NCI-H774 (cell line): ENCODE measurements at places on chromosomes 6 and 20.

- no peak for DNase-seq
Observed at GRCh38 chr6:52840763-52841585, at the start of gene GSTA5. TSS of gene GSTA5 (minus strand) at chr6:52840813.

DNA sequence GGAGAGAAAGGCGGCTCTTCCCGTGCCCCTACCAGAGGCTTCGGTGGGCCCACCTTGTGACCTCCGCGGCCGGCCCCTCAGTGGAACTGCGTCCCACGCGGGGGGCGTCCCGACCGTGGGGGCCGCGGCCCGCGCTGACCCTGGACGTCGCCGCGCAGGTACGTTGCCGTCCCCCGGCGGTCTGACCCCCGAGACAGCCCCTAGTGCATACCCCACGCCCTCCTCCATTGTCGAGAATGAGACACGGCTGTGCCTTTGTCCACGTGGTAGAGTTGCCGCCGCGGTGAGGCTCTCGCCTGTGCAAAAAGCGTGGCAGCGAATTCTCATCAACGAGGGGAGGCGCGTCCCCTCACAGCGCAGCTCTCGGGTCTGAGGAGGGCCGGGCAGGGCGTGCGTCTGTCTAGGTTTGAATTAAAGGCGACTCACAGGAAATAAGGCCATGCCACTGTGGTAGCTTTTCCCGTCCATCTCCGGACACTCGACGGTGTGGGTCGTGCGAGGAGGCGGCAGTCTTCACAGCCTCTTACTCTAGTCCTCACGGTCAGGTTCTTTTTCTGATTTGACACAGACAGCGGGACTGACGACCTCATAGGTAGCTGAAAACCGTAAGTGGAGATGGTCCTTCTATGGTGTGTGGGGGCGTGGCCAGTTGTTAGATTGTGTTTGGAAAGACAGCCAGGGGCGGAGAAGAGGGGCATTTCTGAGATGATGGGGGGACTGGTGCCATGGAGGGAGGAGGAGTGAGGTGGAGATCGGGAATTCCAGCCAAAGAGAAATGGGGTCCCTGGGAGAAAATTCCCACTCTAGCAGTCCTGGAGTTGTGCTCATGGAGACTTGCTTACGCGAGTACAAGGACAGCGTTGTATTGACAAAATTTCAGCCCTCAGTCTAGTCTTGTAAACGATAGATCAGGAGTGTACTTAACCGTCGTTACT is 580 bp downstream of the NXT1 start:
- no peak for DNase-seq

GRCh38 chr6:117034971-117035370 is 157.9 kb downstream of the RFX6 start:
- DNase-seq: no peak

DNA sequence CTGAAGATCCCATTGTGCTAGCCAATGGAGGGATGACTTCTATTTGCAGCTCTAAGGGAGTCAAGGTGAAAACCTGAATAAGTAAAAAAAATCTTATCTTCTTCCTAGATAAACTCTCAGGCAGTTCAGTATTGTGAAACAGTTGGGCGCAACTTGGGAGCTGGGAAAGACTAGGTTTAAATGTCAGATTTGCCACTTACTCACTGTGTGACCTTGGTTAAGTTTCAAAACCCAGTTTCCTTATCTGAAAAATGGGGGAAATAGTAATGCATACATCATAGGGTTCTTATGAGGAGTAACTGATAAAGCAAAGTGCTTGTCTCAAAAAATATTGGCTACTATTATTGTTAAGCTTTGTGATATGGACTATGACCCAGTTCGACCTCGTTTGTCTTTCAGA is 88.8 kb downstream of the CD83 start:
- no peak for DNase-seq

- DNase-seq: peak; percentile 78
Observed at GRCh38 chr20:63628246-63628975, 1.5 kb upstream of the GMEB2 start.

GRCh38 chr20:29689411-29690225 is 1567.8 kb upstream of the DEFB115 start:
- DNase-seq: peak; percentile 43

DNA sequence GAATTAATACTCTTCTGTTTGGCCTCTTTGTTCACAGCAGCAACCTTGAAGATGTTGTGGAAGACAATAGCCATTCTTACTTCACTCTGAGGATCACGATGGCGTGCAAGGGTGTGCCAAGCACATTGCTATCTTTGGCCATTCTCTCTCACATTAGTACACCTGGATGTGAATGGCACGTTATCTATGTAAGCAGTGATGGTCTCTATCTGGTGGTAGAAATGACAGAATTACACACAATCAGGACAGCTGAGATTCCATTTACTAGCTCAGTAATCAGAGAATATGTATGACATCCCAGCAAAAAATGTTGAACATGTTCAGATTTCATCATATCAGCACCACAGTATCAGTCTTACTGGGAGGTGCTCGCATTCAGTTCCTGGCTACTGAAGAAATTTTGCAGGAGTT is 116.2 kb downstream of the LCA5 start:
- DNase-seq: no peak

- DNase-seq: no peak
Observed at GRCh38 chr6:67285770-67286495, 1349.1 kb upstream of the ADGRB3 start.

DNA sequence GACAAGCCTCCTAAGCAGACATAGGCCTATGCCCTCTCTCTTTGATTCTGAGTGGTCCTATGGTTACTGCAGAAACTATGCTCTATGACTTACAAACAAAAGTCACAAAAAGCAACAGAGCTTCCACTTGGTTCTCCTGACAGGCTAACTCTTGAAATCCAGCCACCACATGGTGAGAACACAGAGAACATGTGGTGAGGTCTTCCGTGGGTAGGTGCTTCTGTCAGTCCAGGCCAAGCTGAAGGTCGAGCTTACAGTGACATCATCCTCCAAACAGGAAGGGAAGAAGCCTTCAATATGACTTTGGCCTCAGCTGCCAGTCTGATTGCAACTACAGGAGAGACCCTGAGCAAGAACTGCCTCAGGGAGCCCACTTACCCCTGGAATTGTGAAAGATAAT is 265.5 kb downstream of the TBX18 start:
- DNase-seq: no peak

- no peak for DNase-seq
Observed at GRCh38 chr6:106783640-106784566, 154.5 kb downstream of the QRSL1 start.

GRCh38 chr6:1872649-1873131 is 263.0 kb downstream of the FOXC1 start:
- no peak for DNase-seq

- DNase-seq: no peak
Observed at GRCh38 chr6:15213838-15214400, 31.9 kb upstream of the JARID2 start.

DNA sequence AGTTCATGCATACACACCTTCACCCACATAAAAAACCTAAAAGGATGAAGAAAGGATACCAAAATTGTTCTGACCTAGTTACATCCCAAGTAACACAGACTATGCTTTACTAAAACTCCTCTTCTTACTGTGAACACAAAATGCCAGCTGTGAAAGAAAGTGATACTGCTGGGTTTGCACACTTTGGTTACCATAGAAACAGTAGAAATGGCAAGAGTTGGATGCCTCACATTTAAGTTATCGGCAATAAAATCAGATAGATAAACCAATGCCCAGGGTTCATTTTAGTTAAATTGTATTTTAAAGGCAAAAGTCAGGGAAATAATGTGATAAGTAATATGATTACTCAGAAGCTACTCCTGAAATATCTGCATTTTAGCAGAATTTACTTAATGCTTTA is 161.9 kb downstream of the CDK19 start:
- DNase-seq: peak; percentile 30

- no peak for DNase-seq
Observed at GRCh38 chr6:100944644-100945043, 63.5 kb upstream of the ASCC3 start.
